Activated CD4-positive, alpha-beta memory T cell treated with anti-CD3 and anti-CD28 coated beads, Interleukin-2, amount 10 ng/mL, durations not matched to agents 7 days and 5 days (primary cell): ENCODE measurements at places on chromosomes 2 and 18. TPM values are rescaled to one million over a fixed set of nuclear protein-coding genes. Genes with fewer than 3 reads are reported as not detected.

BBS5 gene
- total RNA-seq = 0.90 TPM

MAL gene
- 202 TPM for total RNA-seq

FNDC4 gene
- not detected for total RNA-seq

MAP3K19 gene
- not detected for total RNA-seq

L3MBTL4 gene
- total RNA-seq = not detected

LANCL1 gene
- 43.5 TPM for total RNA-seq

UGT1A5 gene
- not detected for total RNA-seq

CHRNG gene
- total RNA-seq = not detected

UGGT1 gene
- 56.2 TPM for total RNA-seq

CHN1 gene
- 0.68 TPM for total RNA-seq

MC4R gene
- total RNA-seq = not detected

HES6 gene
- total RNA-seq = 3.7 TPM

CDK5R2 gene
- total RNA-seq = not detected

ABCG8 gene
- total RNA-seq = not detected

HRH4 gene
- 0.43 TPM for total RNA-seq

SETBP1 gene
- 18.2 TPM for total RNA-seq

MROH2A gene
- total RNA-seq = not detected

INPP5D gene
- total RNA-seq = 157 TPM

FEV gene
- not detected for total RNA-seq

CGREF1 gene
- 1.2 TPM for total RNA-seq

ASB18 gene
- total RNA-seq = not detected

SALL3 gene
- not detected for total RNA-seq

SPP2 gene
- total RNA-seq = not detected

RFTN2 gene
- not detected for total RNA-seq

SLC16A14 gene
- 0.40 TPM for total RNA-seq

CLEC4F gene
- total RNA-seq = not detected

CRYBA2 gene
- not detected for total RNA-seq
